SJSA1 (cell line): ENCODE measurements at places on chromosomes 3 and 15. TPM values are rescaled to one million over a fixed set of nuclear protein-coding genes. Genes with fewer than 3 reads are reported as not detected.

Gene CHRD
- total RNA-seq: 0.26 TPM in 1 of 2 replicates, not detected in the other

DNA sequence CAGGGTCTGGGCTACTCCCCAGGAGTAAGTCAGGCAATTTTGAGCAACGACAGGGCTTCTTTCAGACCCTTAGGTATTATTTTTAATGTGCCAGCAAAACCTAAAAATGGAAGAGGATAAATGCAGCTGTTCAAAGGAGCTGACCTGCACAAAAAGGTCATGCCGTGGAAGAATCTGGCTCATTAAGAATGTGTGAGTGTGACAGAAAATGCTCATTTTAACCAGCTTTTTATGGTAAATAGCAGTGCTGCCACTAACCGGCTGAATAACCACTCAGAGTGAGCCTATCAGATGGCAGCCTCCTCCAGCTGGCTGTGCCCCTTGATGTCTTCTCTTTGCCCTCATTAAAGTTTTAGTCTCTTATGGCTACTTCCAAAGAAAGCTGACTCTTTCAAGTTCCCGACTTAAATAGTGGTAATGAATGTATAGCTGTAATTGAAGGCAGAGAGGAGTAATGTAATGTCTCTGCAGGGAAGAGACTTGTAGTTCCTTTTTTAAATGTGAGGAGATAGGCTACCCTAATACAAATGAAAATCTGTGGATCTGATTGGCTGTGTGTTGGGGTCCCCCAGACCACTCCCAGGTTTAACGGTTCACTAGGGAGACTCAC lies 9.5 kb upstream of the FSTL1 start:
- no peak for DNase-seq

GRCh38 chr3:142210608-142211007 lies 14.8 kb downstream of the GK5 start:
- DNase-seq: no peak

- no peak for DNase-seq
Observed at GRCh38 chr3:40414270-40414669, 27.3 kb downstream of the ENTPD3 start.

GRCh38 chr3:50242851-50243542 lies 7.0 kb downstream of the GNAI2 start:
- peak; percentile 54 for DNase-seq
